Renal pelvis (tissue), 12 donors: ENCODE measurements at places on chromosomes 16 and 17.
A peak's percentile ranks its signal among the peaks of the same experiment; 100 is the strongest.

DNA sequence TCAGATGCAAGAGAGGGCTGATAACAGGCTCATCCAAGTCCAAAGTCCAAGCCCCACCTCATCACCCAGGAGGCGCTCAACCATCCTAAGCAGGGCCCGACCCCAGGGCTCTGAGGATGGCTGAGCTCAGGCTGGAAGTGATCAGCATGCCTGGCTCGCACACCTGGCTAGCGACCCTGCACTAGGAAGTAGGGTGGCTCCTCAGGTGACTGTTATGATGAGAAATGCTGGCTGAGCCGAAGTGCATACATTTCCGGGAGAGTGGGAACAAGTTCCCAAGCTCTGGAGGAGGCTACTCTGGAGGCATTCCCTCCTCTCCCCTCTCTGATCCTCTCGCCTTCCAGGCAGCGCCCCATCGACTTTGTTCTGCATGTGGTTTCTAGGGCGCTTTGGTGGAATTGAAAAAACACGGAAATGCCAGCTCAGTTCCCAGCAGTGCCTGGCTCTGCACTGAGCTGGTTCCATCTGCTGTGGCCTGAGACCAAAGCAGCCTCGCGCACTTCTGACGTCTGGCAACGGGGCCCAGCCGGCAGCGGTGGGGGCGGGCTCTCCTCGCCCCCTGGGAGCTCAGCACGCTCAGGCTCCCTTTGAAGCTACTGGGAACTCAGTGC is 130.3 kb downstream of the IRF8 start:
- peak; percentile 59 for DNase-seq

- DNase-seq = no peak
Observed at GRCh38 chr17:5942687-5943086, 127.5 kb upstream of the WSCD1 start.

- no peak for DNase-seq
Observed at GRCh38 chr17:41547921-41548843, 20.1 kb upstream of the KRT19 start.

DNA sequence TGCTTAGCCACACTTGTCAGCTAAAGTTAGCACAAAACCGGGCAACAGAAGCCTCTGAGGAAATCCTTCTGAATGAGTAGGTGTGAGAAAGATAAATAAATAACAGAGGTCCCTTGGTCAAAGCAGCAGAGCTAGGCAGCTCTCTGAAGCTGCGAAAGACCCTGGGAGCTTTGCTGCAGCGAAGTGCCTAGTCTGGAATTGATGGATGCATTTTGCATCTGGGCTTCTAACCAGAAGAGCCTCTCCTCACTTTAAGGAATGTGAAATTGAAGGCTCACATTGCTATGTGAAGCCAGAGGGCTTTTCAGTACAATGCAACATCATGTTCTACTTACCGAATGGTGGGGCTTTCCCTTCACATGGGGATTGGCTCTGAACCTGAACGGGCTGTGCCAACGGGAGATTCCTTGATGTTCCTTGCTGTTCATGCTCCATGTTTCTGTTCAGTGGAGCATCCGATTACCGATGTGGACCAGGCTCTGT is 274.6 kb downstream of the HS3ST3B1 start:
- DNase-seq = peak; percentile 29

DNA sequence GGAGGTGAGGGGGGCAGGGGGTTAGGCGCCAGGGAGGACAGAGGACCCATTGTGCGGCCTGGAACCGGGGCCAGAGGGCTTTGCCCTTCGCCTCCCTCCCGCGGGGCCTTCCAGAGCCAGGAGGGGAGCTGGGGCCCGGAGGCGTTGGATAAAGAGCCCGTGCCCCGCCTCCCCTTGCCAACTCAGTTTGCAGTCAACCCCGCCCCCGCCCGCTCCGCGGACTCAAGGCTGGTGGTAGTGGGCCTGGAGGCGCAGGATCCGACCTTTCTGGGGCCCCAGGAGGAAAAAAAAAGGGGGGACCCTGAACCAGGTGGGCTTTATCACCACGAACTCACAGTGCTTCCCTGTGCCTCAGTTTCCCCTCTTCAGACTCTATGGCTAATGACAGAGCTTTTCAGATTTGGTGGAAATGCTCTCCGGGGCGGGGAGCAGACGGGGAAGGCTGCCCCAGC is 2.0 kb upstream of the SPHK1 start:
- DNase-seq = no peak

- DNase-seq = no peak
Observed at GRCh38 chr17:7882068-7882467, 6.5 kb upstream of the CHD3 start.

GRCh38 chr17:55726440-55726839 is 3.8 kb upstream of the TMEM100 start:
- no peak for DNase-seq

GRCh38 chr17:8436844-8437171 is 1.1 kb downstream of the NDEL1 start:
- DNase-seq = peak; percentile 7

DNA sequence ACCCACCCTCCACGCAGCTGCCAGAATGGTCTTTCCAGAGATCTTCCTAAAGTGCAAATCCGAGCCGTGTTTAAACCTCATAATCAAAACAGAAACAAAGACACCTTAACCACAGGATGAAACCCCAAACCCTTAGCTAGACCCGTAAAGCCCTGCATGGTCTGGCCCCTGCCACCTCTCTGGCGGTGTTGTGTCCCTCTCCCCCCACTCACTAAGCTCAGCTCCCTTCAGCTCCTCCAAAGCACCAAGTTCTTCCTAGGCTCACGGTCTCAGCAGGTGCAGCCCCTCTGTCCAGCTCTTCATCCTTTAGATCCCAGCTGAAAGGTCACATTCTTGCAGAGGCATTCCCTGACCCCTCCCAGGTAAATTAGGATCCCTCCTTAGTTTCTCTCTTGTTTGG is 4.4 kb upstream of the NXPH3 start:
- DNase-seq = no peak

GRCh38 chr16:85514598-85515318 is 98.4 kb upstream of the GSE1 start:
- DNase-seq = no peak

DNA sequence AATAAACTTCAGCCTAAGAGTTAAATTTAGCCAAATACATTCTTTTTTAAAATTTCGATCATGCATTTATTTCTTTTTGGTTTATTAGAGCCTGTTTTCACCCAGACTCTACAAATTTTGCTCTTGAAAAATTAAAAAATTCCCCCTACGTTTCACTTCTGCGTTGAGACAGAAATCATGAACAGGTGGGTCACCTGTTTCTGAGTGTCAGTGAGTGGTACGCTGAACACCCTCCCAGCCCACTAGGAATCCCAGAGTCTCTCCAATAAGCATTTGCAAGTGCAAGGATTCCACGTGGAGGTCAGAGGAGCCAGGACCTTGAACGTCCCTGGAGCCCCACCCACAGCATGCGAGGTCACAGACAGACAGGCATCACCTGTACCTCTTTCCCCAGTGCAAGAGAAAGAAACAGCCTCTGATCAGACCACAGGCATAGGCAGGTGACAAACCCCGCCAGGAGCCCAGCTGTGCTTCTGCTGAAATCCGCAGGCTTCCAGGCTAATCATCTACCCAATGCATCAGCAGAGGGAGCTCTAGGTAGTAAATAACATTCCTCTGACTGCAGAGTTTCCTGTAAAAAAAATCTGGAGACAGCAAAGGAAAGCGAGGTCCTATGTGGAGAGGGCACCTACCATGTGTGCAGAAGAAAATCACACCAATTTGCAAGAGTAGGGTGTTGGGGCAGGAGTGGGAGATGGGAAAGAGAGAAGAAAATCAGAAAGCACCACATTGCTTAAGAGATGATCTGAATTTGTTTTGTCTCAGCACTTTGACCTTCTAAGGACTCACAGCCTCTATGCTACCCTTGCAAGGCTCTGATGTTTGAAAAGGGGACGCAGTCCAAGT is 5.9 kb upstream of the XYLT1 start:
- peak; percentile 76 for DNase-seq

DNA sequence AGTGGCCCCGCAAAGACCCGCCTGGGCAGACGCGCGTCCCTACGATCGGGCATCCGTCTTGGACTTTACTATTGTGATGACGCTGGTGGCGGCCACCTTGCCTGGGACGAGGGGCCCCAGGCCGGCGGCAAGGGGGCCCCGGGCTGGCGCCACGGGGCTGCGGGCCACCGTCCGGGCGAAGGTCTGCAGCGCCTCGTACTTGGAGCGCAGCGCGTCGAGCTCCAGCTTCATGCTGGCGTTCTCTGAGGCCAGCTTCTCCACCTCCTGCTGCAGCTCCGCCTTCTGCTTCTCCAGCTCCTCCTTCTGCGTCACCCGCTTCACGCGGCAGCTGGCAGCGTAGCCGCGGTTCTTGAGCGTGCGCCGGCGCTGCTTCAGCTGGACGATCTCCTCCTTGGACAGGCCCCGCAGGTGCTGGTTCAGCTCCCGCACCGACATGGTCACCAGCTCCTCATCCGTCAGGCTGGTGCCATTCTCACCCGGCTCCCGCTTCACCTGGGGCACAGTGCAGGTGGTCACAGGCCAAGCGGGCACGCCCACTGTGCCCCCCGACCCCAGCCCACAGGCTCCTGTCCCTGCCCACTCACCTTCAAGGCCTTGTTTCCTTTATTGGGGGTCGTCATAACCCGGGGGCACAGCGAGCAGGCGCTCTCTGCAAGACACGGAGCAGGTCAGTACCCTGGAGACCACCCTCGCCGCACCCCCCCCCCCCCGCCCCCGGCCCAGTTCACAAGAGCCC is 4.8 kb upstream of the SIRT7 start:
- no peak for DNase-seq

- DNase-seq = no peak
Observed at GRCh38 chr16:52022177-52022576, 524.8 kb downstream of the TOX3 start.

DNA sequence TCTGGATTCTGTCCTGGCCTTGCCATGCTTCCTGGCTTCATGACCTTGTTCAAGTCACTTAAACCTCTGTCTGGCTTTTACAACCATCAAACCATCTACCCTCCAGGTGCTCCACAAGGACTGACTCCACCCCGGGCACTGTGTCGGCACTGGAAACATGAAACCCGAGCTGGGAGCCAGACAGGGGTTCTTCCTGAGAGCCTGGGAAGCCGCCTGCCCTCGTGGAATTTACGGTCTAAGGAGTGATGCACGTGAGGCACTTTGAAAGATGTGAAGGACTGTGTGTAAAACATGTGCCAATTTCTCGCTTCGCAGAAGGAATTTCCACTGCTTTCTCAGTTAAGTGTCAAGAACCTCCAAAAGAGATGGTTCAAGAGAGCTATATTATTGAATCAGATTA is 11.6 kb downstream of the CDK5R1 start:
- DNase-seq = no peak

DNA sequence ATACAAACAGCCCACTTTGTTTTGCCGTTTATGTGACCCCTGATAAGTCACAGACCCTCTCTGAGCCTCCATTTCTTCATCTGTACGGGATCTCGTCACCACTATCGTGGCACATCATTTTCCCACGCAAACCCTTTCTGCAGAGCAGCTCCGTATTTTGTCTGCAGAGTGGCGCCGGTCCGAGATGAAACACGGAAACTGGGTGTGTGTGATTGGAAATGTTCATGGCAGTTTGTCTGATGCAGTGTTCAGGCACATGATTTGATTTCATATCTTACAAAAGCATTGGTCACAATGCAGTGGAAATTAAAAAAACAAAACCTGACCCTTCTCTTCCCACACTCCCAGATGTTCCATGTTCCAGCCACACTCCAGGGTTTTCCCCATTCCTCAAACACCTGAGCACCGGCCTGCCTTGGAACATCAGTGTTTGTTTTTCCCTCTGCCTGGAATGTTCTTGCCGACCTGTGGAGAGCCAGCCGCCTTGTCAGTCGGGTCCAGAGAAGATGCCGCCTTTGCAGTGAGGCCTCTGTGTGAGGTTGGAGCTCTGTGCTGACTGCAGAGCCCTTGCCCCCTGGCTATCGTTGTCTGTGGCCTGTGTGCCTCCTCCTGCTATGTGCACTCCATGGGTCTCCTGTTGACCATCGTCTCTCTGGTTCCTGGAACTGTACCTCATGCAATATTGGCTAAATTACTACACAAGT is 39.2 kb downstream of the NT5M start:
- no peak for DNase-seq

- no peak for DNase-seq
Observed at GRCh38 chr17:10077561-10078299, 120.7 kb downstream of the GAS7 start.

DNA sequence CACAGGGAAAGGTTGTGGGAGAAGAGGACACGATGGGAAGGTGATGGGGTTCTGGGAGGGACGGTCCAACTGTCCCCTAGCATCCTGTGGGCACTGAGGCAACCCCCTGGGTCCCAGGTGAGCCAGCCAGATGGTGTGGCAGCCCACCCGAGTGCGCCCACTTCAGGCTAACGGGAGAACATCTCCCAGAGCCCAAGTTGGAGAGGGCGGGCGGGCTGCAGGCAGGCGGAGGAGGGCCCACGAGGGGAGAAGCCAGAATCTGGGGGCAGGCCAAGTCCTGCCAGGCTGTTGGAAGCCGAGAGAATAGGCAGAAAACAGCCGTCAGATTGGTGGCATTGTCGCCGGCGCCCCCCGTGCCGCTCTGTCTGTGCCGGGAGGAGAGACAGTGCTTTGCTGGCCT is 13.8 kb upstream of the ABCC3 start:
- no peak for DNase-seq

DNA sequence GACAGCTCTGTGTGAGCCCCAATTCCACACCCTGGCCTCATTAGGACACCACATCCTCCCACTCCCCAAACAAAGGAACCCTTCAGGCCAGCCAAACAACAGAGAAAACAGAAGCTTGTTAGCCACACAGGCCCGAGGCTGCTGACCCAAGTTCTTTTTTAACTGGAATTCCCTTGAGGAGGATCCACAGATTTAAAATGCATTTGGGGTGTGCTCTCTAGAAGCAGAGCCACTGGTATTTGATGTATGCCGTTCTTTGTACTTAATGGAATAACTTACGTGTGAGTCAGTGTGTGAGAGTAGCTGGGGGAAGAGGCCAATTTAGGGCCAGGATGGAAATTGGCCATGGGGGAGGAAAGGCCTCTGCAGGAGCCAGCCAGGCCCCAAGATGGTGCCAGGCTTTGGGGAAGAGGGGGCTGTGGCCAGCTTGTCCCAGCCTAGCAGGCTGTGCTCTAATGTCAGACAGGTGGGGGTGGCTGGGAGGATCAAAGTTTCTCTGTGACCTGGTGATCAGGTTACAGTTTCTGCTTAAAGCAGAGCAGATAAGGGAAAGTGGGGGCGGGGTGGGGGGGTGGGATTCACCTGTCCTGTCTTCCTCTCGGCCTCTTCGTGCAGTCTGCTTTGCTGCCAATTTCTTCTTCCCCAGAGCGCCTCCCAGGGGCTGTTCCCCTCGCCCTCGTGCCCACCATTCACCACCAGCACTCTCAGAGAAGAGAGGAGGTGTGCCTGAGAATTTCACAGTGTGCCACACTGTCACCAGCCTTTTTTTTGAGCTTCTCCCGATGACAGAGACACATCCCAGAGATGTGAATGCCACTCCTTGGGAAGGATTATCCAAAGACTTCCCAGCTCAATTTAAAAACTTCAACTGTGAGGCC is 50.8 kb downstream of the TOM1L2 start:
- DNase-seq = no peak

DNA sequence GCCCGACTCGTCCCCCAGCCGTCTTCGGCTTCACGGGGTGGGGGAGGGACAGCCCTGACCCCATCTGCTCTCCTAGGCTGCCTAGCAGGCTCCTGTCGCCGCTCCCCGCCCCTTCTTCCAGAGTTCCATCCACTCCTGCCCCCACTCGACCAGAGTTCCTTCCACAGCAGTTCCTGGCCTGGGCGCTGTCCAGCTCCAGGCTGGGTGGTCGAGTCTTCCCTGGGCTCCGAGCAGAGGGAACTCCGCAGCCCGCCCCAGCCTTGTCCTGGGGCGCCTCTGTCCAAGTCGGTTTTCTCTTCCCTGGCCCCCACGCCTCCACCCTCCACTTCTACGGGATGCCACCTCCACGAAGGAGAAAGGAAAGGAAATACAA is 1.4 kb downstream of the PYY start:
- DNase-seq = no peak
